ENCODE measurements at places on chromosomes 4 and X. TPM values are rescaled to one million over a fixed set of nuclear protein-coding genes. Genes with fewer than 3 reads are reported as not detected.

TMPRSS11B gene
- total RNA-seq = not detected

SUPT20HL1 gene
- total RNA-seq = not detected

SHISA3 gene
- 6.0 TPM for total RNA-seq

ANK2 gene
- total RNA-seq = 200 TPM

PRIMPOL gene
- total RNA-seq = 31.0 TPM

FANCB gene
- 12.7 TPM for total RNA-seq

HSD17B13 gene
- total RNA-seq = not detected

CXCL1 gene
- 5.2 TPM for total RNA-seq

ARHGAP10 gene
- 45.0 TPM for total RNA-seq

ELF4 gene
- 9.6 TPM for total RNA-seq

ATRX gene
- total RNA-seq = 124 TPM

DHX15 gene
- 141 TPM for total RNA-seq

FHL1 gene
- 41.9 TPM for total RNA-seq

GAGE2A gene
- not detected for total RNA-seq

ELOVL6 gene
- total RNA-seq = 23.0 TPM

XAGE1B gene
- not detected for total RNA-seq

THOC2 gene
- total RNA-seq = 108 TPM

LUZP4 gene
- total RNA-seq = not detected

SRPX gene
- 142 TPM for total RNA-seq

PPA2 gene
- total RNA-seq = 78.9 TPM

SLC9B1 gene
- total RNA-seq = 1.2 TPM

TXK gene
- total RNA-seq = 0.25 TPM

PFKFB1 gene
- 0.09 TPM for total RNA-seq

G3BP2 gene
- total RNA-seq = 407 TPM

PPP2R2C gene
- total RNA-seq = not detected

RAB40A gene
- total RNA-seq = 0.27 TPM

POF1B gene
- not detected for total RNA-seq

PDE6B gene
- total RNA-seq = not detected

CITED1 gene
- total RNA-seq = not detected

DCHS2 gene
- total RNA-seq = not detected

TMEM31 gene
- total RNA-seq = not detected

CCNA2 gene
- total RNA-seq = 63.9 TPM

PRDM5 gene
- total RNA-seq = 18.4 TPM

SPON2 gene
- 409 TPM for total RNA-seq

ARSD gene
- 12.0 TPM for total RNA-seq

IDH3G gene
- 46.0 TPM for total RNA-seq

TMSB15C gene
- total RNA-seq = 3.3 TPM

Data from fibroblast of the aortic adventitia (primary cell).